ENCODE measurements at places on chromosomes 4 and X. TPM values are rescaled to one million over a fixed set of nuclear protein-coding genes. Genes with fewer than 3 reads are reported as not detected.

Gene F8A2
- not detected for total RNA-seq

Gene GLRA3
- not detected for total RNA-seq

Gene NLGN4X
- total RNA-seq: not detected

Gene ANKRD50
- total RNA-seq: 0.15 TPM

Gene TREX2
- 2.3 TPM for total RNA-seq

Gene SGMS2
- total RNA-seq: 0.35 TPM

Gene SSR4
- 158 TPM for total RNA-seq

Gene NKX3-2
- not detected for total RNA-seq

DNA sequence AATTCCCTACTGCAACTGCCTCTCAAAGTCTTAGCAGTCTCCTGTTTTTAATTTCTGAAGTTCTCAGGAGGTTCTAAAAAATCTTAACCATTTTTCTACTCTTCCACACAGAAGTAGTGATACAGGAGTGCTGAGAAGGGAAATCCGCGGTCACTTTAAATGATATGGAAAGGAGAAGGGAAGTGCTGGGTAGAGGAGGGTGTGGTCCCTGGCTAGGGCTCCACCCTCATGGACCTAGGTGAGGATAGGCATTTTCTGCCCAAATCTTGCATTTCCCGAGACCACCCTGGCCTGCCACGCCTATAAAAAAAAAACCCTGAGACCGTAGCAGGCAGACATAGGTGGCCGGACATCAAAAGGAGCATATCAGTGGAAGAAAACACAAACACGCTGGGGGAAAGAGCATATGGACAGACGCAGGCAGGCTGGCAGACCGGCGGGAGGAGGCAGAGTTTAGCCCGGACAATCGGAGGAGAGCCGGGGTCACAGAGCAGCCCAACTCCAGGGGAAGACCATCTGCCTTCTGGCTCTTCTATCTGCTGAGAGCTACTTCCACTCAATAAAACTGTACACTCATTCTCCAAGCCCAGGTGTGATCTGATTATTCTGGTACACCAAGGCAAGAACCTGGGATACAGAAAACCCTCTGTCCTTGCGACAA is 85.7 kb downstream of the POU3F4 start:
- no peak for DNase-seq
- H3K4me1 ChIP-seq: no peaks in the 10 kb centered on the region
- H3K27me3 ChIP-seq: no peaks in the 10 kb centered on the region
- no peak overlapping the region for H3K27ac ChIP-seq

- DNase-seq: no peak
- no peaks in the 10 kb centered on the region for H3K27me3 ChIP-seq
- no peak overlapping the region for H3K4me3 ChIP-seq
Observed at GRCh38 chr4:10007436-10007740, 13.9 kb downstream of the SLC2A9 start.

DNA sequence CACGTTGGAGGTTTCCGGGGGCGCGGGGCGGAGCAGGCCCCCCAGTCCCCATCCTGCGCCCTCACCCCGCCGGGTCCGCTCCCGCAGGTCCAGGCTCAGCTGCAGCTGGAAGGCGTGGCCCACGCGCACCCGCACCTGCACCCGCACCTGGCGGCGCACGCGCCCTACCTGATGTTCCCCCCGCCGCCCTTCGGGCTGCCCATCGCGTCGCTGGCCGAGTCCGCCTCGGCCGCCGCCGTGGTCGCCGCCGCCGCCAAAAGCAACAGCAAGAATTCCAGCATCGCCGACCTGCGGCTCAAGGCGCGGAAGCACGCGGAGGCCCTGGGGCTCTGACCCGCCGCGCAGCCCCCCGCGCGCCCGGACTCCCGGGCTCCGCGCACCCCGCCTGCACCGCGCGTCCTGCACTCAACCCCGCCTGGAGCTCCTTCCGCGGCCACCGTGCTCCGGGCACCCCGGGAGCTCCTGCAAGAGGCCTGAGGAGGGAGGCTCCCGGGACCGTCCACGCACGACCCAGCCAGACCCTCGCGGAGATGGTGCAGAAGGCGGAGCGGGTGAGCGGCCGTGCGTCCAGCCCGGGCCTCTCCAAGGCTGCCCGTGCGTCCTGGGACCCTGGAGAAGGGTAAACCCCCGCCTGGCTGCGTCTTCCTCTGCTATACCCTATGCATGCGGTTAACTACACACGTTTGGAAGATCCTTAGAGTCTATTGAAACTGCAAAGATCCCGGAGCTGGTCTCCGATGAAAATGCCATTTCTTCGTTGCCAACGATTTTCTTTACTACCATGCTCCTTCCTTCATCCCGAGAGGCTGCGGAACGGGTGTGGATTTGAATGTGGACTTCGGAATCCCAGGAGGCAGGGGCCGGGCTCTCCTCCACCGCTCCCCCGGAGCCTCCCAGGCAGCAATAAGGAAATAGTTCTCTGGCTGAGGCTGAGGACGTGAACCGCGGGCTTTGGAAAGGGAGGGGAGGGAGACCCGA is 14.0 kb downstream of the SHOX start:
- H3K36me3 ChIP-seq: no peaks in the 10 kb centered on the region
- H3K4me1 ChIP-seq: no peaks in the 10 kb centered on the region
- no peaks in the 10 kb centered on the region for H3K27me3 ChIP-seq
- no peak overlapping the region for H3K27ac ChIP-seq

DNA sequence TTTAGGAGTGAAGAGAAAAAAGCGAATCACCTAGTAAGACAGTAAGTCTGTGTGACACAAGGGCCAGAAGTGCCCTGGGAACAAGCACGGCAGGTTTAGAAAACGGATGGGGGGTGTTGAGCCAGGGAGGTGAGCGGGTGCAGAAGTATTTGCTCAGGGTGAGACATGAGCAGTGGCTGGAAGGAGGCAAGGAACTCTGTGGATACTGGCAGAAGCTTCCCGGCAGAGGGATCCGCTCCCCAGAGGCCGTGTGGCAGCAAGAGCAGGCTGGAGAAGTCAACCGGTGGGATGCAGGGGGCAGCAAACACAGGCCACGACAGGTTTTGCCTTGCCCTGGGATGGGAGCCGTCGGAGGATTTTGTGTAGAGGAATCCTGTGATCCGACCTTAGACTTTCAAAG is 2.3 kb upstream of the UVSSA start:
- no peak for DNase-seq
- no peak overlapping the region for H3K27ac ChIP-seq
- no peak overlapping the region for H3K4me3 ChIP-seq

- no peak for DNase-seq
- no peak overlapping the region for H3K27ac ChIP-seq
- H3K4me1 ChIP-seq: peaks cover 78% of the 10 kb centered on the region
- no peaks in the 10 kb centered on the region for H3K27me3 ChIP-seq
- peaks cover 16% of the 10 kb centered on the region for H3K36me3 ChIP-seq
Observed at GRCh38 chr4:2850966-2851798, 7.5 kb downstream of the ADD1 start.

DNA sequence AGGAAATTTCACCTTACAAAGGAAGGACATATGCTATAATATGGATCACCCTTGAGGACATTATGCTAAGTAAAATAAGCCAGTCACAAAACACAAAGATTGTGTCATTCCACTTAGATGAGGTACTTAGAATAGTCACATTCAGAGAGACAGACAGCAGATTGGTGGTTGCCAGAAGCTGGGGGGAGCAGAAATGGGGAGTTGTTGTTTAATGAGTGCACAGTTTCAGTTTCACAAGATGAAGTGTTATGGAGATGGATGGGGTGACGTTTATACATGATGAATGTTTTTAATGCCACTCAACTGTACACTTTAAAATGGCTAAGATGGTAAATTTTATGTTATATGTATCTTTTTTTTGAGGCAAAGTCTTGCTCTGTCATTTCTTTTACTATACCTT is 14.8 kb upstream of the SPON2 start:
- H3K27me3 ChIP-seq: no peaks in the 10 kb centered on the region
- H3K27ac ChIP-seq: no peak overlapping the region
- peaks cover 25% of the 10 kb centered on the region for H3K4me1 ChIP-seq
- H3K36me3 ChIP-seq: no peaks in the 10 kb centered on the region
- H3K4me3 ChIP-seq: no peak overlapping the region

GRCh38 chr4:52783069-52783468 is 31.8 kb upstream of the ERVMER34-1 start:
- H3K27me3 ChIP-seq: no peaks in the 10 kb centered on the region
- H3K4me1 ChIP-seq: no peaks in the 10 kb centered on the region
- no peak overlapping the region for H3K27ac ChIP-seq
- no peak for DNase-seq
- H3K36me3 ChIP-seq: no peaks in the 10 kb centered on the region
- H3K4me3 ChIP-seq: no peak overlapping the region

- no peaks in the 10 kb centered on the region for H3K4me1 ChIP-seq
- H3K36me3 ChIP-seq: no peaks in the 10 kb centered on the region
- H3K27me3 ChIP-seq: no peaks in the 10 kb centered on the region
- no peak for DNase-seq
Observed at GRCh38 chr4:152039023-152039481, 278.2 kb upstream of the GATB start.

DNA sequence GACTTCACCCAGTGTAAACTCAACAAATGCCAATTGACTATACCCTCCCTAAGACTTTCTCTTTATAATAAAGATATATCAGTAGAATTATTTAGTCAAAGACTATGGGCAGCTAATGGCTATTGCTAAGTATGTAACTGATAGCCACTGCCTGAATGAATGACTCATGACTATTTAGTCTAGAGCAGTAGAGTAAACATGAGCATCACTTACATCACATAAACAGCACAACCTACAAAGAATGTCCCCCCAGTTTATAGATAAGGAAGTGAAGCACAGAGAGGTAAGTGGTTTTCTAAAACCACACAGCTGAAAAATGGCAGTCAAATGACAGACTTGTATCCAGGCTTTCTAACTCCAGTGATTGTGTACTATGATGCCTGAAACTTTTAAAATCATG is 507.0 kb downstream of the PPARGC1A start:
- DNase-seq: no peak
- no peaks in the 10 kb centered on the region for H3K4me1 ChIP-seq
- no peaks in the 10 kb centered on the region for H3K36me3 ChIP-seq
- no peak overlapping the region for H3K27ac ChIP-seq
- H3K4me3 ChIP-seq: no peak overlapping the region
- H3K27me3 ChIP-seq: no peaks in the 10 kb centered on the region

GRCh38 chrX:131827935-131828334 is 195.2 kb upstream of the STK26 start:
- DNase-seq: no peak
- H3K4me3 ChIP-seq: no peak overlapping the region
- peaks cover 8% of the 10 kb centered on the region for H3K4me1 ChIP-seq
- no peak overlapping the region for H3K27ac ChIP-seq
- no peaks in the 10 kb centered on the region for H3K27me3 ChIP-seq
- H3K36me3 ChIP-seq: no peaks in the 10 kb centered on the region

DNA sequence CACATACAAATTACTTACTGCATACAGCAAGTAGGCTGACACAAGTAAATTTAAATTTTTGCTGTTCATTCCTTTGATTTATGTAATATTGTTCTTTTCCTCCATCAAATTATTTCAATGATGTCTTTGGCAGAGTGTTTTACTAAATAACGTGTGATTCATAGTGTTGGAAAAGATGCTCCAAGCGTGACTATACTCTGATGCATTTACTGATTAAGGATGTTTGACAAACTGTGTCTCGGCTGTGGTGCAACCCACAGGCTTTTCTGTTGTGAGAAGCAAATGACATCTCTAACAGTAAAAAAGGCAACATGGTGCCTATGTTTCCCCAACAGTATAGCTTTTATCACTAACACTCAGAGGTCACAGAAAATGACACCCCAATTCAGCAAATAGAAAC is 540.9 kb downstream of the PPP4R3C start:
- no peak for DNase-seq
- H3K36me3 ChIP-seq: no peaks in the 10 kb centered on the region
- no peaks in the 10 kb centered on the region for H3K4me1 ChIP-seq
- no peaks in the 10 kb centered on the region for H3K27me3 ChIP-seq

- H3K4me3 ChIP-seq: no peak overlapping the region
- no peaks in the 10 kb centered on the region for H3K27me3 ChIP-seq
- no peak for DNase-seq
- H3K4me1 ChIP-seq: no peaks in the 10 kb centered on the region
- H3K36me3 ChIP-seq: no peaks in the 10 kb centered on the region
- H3K27ac ChIP-seq: no peak overlapping the region
Observed at GRCh38 chr4:118313098-118313497, 39.7 kb downstream of the PRSS12 start.

Measured in CD8-positive, alpha-beta memory T cell (primary cell).